ENCODE measurements at places on chromosomes 6 and 20.

DNA sequence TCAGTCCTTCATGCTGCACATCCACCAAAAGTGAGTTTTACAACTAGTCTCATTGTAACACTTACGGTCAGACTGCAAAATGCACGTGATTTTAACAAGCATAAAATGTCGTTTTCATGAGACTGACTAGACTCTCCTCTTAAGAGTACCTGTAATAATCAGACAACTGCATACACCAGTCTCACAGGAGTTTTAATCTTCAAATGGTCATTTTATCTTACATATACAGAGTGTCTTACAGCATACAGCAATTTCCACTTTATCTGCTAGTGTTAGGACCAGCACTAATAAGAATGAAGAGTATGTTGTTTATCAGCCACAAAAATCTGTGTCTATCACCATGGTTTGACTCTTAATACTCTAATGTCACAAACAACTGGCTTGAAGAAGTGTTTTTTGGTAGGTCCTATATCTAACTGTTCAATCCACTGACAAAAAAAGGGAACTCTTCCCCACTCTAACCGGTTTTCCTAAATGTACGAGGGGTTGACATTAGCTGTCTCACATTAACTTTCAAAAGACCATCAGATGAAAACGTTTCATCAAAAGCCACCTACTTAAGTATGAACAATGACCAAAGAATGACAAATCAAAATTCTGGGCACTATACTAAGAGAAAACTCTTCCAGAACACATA lies 1.5 kb upstream of the ASF1A start:
- DNase-seq, result no peak

DNA sequence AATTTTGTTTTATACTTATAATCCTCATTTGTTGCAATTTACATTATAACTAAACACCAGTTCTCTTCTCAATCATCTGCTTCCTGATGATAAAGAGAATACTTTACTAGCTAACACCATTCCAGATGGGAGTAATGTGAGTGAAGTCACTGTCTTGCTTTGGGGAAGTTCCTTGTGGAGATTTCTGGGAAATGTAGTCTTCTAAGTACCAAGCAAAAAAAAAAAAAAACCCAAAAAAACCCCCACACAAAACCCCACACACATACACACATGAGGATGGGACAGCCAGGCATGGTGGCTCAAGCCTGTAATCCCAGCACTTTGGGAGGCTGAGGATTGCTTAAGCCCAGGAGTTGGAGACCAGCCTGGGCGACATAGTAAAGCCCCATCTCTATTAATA lies 2.2 kb upstream of the SNPH start:
- peak; percentile 17 for DNase-seq

- DNase-seq, result no peak
Observed at GRCh38 chr6:162685586-162685985, 42.0 kb downstream of the PRKN start.

GRCh38 chr20:13006825-13007224 lies 1.9 kb upstream of the SPTLC3 start:
- peak; percentile 85 for DNase-seq

DNA sequence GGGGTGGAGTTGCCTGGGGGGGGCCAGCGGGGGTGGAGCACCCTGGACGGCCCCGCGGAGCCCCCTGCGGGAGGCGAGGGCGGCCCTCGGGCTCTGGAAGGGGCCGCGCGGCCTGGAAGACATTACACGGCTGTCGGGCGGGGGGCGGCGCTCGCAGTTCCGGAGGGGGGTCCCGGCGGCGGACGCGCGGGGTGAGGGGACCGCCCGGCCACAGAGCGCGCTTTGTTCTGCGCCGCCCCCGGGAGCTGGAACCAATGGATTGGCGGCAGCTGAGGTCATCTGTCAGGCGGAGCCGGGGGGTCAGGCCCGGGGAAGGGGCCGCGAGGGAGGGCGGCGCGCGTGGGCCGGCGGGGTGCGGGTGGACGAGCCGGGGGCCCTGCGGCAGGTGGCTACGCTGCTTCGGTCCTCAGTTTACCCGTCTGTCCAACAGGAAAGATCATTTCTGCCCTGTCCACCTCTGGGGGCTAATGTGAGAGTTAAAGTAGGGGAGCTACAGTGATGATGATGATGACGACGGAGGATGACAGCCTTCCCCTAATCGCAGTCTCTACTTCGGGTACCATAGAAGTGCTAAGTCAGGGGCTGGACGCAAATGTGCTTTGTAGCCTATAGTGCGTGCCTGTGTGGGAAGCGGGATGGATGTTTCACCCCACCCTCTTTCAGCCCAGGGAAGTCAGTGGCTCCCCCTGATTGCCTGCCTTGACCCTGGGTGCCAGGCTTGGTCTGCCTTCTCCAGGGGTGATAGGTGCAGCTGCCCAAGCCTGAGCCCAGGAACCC lies 10.4 kb downstream of the SRXN1 start:
- DNase-seq, result no peak

- DNase-seq, result no peak
Observed at GRCh38 chr20:10603971-10604864, 69.6 kb downstream of the JAG1 start.

DNA sequence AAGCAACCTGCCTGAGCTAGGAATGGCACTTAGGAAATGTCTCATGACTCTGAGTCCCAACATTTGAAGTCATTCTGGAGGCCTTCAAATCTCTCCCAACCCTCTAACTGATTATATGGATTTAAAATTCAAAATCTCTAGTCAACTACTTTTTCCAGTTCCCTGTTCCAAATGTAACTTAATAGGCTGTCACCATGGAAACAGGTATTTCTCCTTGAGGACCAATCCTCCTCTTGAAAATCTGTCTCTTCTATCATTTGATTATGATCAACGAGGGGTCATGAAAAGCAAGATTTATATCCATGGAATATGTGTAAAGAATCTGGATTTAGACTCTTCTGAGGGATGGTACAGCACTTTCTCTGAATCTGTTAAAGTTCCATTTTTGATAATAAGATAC lies 127.3 kb upstream of the DTNBP1 start:
- DNase-seq, result no peak

- DNase-seq, result no peak
Observed at GRCh38 chr6:132361101-132361500, 40.2 kb downstream of the MOXD1 start.

- no peak for DNase-seq
Observed at GRCh38 chr20:54397292-54398140, 77.9 kb upstream of the DOK5 start.

DNA sequence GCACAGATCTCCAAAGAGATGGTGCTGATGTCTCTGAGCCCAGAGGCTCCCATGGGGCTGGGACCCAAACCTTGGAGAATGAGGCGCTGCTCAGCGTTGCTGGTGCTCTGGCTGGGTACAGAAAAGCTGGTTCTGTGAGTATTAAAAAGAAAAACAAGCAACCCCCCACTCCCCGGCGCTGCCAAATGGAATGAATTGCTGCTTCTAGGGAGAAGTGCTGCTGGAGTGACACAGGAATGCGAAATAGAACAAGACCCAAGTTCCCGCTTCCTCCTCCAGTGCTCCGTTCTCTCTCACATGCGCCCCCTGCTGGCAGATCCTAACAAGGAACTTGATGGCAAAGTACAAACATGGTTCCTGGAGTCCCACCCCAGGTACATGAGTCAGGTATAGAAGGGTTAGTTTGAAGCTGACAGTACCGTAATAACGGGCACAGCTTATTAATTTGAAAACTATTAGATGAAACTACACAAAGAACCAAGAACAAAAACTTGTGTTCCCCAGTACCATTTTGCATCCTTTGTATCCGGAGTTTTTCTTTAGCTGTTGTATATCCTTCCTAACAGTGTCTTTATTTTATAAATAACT lies 2.1 kb upstream of the DDX27 start:
- peak; percentile 87 for DNase-seq

DNA sequence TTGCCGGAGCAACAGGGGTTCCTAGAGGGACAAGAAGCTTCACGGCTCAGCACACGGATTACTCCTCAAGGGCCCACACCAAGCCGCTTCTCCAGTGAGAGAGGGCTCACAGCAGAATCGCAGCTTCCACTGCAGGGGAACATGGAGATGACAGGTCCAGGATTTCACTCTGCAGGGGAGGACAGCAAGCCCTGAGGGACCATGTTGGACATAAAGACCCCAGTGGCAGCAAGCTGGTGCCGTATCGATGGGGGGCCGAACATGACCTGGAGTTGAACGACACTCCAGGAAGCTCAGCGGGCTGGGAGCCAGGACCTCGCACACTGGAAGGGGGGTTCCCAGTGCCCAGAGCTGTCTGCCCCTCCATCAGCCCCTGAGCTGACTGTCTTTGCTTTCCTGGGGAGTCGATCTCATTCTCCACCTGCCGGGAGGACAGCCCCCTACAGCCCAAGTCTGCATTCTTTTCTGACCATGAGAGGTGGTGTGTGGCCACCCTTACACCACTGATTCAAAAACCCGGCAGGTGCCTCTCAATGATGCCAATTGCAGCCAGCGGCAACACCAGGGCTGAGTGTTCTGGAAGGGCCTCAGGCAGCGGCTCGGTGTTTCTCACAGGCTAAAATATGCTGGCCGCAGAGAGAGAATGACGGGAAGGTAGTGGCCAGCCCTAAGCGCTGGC lies 194.5 kb upstream of the CDH4 start:
- no peak for DNase-seq

GRCh38 chr6:138001750-138002349 lies 105.4 kb downstream of the PERP start:
- peak; percentile 17 for DNase-seq
